ENCODE measurements at places on chromosomes 13 and 19.

DNA sequence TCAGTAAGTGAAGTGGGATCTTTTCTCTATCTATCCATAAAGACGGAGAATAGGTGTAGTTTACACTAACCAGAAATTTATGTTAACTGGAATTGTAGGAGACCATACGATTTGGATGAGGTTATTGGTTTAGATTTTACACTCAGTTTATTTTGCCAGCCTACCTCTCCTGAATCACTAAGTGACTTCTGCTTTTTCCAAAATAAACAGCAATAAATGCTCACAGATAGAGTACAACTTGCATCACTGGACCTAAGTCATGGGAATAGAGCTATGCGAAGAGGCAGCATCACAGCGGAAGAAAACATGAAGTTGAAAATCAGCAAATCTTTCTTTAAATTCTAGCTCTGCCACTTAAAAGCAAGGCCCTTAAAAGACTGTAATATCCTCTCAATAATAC, 781.0 kb downstream of the LIG4 start:
- DNase-seq, result no peak

DNA sequence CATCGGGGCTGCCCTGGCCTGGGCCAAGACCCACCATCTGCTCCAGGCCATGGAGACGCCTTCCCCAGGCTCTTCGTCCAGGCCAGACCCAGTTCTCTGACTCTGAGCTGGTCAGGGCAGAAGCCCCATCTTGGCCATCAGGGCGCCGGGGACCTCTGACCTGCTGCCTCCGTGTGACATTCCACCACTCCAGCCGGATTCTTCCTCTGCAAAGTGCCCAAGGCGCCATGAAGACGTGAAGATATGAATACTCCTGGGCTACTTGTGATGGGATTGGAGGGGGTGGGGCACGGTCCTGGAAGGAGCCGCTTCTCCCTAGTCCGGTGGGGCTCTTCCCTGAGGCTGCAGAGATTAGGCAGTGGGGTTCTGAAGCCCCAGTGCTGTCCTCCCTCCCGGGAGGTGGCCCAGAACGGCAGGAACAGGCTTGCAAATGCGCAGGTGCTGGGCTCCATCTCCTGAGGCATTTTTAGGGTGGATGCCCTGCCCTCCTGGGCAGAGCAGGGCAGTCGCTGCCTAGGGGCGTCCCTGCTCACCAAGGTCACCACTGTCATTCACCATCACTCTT, 26.0 kb upstream of the SLC7A10 start:
- no peak for DNase-seq

DNA sequence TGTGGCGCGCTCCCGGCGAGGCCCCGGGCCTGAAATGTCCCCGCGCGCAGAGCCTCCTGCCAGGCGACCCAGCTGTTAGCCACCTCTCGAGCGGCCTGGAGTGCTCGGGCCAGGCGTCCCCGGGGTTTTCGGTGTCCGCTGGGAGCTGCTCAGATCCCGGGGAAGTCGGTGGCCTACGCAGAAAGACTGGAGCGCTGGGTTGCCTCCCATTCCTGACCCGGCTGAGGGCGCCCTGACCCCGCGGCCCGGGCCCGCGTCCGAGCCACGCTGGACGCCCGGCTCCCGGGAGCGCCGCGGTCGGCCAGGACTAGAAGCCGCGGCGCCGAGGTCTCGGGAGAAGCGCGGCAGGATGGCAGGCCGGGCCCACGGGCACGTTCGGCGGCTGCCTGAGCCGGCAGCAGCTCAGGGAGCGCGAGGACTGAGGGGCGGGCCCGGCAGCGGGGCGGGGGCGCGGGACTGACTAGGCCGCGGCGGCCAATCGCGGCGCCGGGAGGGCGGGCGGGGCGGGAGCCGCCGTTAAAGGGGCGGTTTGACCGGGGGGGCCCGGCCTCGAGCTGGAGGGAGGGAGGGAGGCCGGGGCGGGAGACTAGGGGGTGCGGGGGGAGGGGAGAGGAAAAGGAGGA, 1.3 kb upstream of the ZIC2 start:
- DNase-seq, result peak; percentile 71

GRCh38 chr19:5417495-5418436, 37.5 kb upstream of the ZNRF4 start:
- no peak for DNase-seq

GRCh38 chr13:58190577-58190976, 559.0 kb downstream of the PCDH17 start:
- no peak for DNase-seq
